Stimulated activated CD4-positive, alpha-beta T cell treated with anti-CD3 and anti-CD28 coated beads, Interleukin-15, amount 100 ng/mL, for 1 hour (primary cell): ENCODE measurements at places on chromosomes 1 and 21.

DNA sequence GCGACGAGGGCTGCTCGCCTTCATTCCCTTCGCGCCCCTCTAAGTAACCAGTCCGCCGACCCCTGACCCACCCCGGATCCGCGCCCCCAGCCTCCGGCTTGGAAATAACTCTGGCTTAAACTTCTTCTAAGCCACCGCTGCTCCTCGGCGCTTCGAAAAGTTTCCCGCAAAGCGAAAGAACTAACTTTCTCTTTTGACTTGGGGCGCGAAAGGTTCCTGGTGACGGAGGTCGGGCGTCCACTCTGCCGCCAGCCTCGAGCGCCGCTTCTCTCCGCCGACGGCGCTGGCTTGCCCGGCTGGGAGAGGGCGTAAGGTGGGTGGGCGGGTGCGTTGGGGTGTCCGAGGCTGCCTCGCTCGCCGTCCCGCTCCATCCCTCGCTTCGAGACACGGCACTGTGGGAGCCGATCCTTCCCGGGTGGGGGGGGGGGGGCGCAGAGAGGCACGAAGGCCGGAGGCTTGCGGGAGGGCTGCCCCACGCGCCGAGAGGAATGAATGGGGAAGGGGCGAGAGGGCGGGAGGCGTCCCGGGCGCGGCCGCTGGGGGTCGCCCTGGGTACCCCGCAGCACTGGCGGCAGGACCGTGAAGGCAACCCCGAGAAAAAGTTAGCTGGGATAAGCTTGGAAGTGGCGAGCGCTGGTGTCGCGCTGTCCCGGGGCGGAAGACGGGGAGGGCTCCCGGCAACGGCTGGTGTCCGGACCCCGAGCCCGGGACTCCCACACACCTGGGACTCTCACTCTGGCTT, 569 bp downstream of the ATF3 start:
- DNase-seq = no peak

DNA sequence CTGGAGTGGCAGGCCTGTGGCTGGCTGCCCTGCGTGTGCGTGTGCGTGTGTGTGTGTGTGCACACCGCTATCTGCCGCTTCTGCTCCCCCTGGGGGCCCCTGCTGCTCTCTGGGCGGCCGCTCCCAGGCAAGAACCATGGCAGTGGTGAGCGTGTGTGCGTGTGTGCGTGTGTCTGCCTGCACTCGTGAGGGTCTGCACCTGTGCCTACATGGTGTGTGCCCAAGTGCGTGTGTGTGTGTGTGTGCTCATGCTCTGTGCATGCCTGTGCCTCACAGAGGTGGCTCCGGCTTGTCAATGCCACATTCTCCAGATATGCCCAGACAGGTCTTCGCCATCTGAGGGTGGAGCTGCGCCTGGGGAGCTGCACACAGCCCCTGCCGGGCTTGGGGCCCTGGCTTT, 18.7 kb upstream of the PEX10 start:
- no peak for DNase-seq

- DNase-seq = no peak
These were observed 239.4 kb upstream of the ST6GALNAC5 start for GRCh38 chr1:76627901-76628300.

GRCh38 chr1:11030865-11031264, 16.2 kb downstream of the MASP2 start:
- no peak for DNase-seq

DNA sequence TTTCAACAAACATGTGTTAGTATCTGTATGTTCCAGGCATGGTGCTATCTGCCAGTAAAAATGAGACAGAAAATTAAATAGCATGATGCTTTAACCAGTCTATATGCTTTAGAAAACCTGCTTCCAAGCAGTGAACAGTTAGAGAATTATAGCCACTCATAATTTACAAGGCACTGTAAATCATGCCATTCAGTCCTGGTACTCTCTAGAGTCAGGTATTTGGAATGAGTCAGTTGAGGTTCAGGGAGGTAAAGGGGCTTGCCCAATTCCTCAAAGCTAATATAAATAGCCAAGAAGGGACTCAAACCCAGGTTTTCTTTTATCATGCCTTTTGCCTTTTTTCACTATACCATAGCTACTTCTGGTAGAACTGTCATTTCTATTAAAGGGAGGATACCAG, 184.4 kb downstream of the NFIA start:
- DNase-seq = no peak

- DNase-seq = no peak
These were observed 120.6 kb downstream of the DNM3 start for GRCh38 chr1:171961861-171962260.

- DNase-seq = no peak
These were observed 378 bp downstream of the ANKRD65 start for GRCh38 chr1:1420654-1421141.

GRCh38 chr1:16241221-16241708, 4.3 kb upstream of the CPLANE2 start:
- no peak for DNase-seq

GRCh38 chr1:219710529-219711194, 97.8 kb upstream of the ZC3H11B start:
- DNase-seq = no peak

- no peak for DNase-seq
These were observed 23.2 kb downstream of the CD1D start for GRCh38 chr1:158203693-158204457.

- no peak for DNase-seq
These were observed 25.9 kb downstream of the UBE2U start for GRCh38 chr1:64229307-64229706.

DNA sequence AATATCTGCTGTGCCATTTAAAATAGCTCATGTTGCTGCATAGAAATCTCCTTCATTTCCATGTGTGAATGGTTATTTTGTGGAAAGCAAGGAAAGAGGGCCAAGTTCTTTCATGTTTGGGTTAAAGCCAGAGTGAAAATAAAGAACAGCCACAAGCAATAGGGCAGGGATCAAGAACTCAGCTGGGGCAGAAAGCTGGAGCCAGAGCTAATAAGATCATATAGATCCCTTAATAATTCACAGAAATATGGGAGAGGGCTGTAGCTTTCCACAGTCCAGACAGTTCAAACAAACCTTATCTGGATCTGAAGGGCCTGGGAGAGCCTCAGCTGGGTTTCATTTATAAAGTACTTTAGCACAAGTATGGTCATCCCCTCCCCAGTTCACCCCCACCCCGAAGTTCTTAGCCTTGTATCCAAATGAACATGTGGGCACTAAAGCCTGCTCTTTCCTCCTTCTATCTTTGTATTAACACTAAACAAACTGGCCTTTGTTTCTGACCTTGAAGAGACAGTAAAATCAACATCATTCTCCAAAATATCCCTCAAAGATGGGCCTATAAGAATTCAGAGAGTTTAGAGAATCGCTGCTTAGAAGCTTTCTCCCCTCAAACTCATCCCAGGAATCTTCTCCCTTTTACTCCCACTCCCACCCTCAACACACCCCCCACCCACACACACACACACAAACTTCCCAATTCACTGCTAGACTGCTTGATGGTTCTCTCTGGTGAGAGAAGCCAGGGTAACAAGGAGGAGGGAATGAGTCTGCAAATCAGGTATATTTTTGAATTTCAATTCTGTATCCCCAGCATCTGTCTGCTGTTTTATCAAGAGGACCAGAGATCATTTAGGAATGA, 41.7 kb downstream of the UTP25 start:
- DNase-seq = no peak

DNA sequence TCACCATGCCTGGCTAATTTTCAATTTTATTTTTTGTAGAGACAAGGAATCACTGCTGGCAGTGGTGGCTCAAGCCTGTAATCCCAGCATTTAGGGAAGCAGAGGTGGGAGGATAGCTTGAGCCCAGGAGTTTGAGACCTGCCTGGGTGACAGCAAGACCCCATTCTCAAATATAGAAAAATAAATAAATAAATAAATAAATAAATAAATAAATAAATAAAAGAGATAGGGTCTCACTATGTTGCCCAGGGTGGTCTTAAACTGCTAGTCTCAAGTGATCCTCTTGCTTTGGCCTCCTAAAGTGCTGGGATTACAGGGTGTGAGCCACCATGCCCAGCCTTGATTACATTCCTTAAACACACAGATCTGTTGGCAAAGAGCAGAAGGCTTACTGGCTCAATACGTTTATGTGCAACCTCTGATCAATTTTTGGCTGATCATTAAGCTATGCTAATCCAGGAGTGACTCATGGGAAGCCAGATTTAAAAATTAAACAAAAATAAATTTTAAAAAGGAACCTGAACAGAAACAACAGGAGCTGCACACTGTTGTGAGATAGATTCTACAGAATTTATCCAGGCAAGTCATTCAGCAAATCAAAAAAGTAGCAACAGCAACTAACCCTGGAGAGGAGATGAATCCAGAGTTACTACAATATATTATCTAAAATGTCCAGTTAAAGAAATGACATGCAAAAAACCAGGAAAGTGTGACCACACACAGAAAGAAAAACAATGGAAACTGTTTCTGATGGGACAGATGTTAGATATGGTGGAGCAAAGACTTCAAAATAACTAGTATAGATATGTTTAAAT, 79.4 kb downstream of the RPE65 start:
- no peak for DNase-seq

GRCh38 chr1:11474826-11475225, 4.1 kb upstream of the DISP3 start:
- no peak for DNase-seq

GRCh38 chr1:60984062-60984799, 98.1 kb upstream of the NFIA start:
- DNase-seq = no peak

DNA sequence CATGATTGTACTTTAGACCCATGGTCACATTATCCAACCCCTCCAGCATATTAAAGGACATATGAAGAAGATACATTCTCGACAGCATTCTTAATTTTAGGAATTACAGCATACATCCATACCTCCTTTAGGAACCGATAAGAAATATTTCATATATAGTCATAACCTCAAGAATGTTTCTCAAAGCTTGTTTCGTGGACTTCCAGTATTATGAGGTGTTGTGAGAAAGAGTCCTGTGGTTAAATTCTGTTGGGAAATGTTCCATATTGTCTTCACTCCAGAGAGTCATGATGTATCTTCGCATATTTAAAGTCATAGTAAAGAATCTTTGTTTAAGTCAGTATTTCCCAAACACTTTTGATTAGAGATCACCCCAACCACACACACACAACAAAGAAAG, 321.0 kb upstream of the SNX7 start:
- no peak for DNase-seq
